Osteoblast (primary cell): ENCODE measurements at places on chromosomes 2 and 18. TPM values are rescaled to one million over a fixed set of nuclear protein-coding genes. Genes with fewer than 3 reads are reported as not detected.

Gene KIF5C
- 0.29 and 0.36 TPM in 2 replicates for total RNA-seq

Gene RGPD4
- total RNA-seq, result under 0.01 TPM in 1 of 2 replicates, not detected in the other

Gene ITGA4
- 5.3 and 9.0 TPM in 2 replicates for total RNA-seq

Gene GRHL1
- total RNA-seq, result 0.29 and 0.36 TPM in 2 replicates

Gene TRABD2A
- 2.9 and 3.5 TPM in 2 replicates for total RNA-seq

Gene FAM117B
- total RNA-seq, result 2.9 and 3.2 TPM in 2 replicates

Gene NEU2
- total RNA-seq, result not detected in 2 replicates

Gene CNDP1
- total RNA-seq, result not detected in 2 replicates

Gene ANKRD30BL
- total RNA-seq, result 0.29 TPM in 1 of 2 replicates, not detected in the other

Gene VWA3B
- total RNA-seq, result 0.59 TPM in 1 of 2 replicates, not detected in the other

Gene ADD2
- not detected in 2 replicates for total RNA-seq

GRCh38 chr2:139194546-139194945 lies 414.4 kb upstream of the NXPH2 start:
- no peak overlapping the region for H3K27ac ChIP-seq
- no peak overlapping the region for H3K4me3 ChIP-seq
- H3K4me1 ChIP-seq, result no peaks in the 10 kb centered on the region
- DNase-seq, result no peak
- no peaks in the 10 kb centered on the region for H3K27me3 ChIP-seq
- H3K36me3 ChIP-seq, result no peaks in the 10 kb centered on the region

DNA sequence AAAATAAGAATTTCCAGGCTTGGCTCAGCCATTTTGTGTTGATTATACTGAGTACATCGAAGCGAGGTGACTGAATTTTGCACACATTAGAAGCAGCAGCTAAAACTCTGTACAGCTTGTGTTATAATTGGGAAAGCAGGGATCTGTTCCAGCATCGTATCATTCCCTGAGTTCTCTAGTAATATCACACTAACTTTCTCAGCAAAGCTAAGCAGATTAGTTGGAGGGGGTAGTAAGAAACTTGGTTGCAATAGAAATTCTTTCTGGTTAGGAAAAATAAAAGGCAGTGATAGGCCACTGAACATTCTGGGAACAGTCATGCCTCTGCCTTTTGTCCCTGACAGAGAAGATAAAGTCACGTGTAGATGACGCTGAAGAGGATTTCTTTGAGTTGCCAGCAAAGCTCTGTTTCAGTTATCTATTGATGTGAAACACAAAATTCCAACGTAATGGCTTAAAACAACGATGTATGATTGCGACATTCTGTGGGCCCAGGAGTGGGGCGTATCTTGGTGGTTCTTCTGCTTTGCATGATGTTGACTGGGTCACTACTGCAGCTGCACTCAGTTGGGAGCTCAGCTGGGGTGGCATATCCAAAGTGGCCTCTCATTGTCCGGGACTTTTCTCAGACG lies 202.1 kb upstream of the MEX3C start:
- H3K27ac ChIP-seq, result no peak overlapping the region
- no peak for DNase-seq
- no peaks in the 10 kb centered on the region for H3K27me3 ChIP-seq
- H3K4me1 ChIP-seq, result no peaks in the 10 kb centered on the region
- no peak overlapping the region for H3K4me3 ChIP-seq

GRCh38 chr2:62381656-62382055 lies 124.3 kb downstream of the TMEM17 start:
- H3K4me3 ChIP-seq, result no peak overlapping the region
- no peak overlapping the region for H3K27ac ChIP-seq
- no peak for DNase-seq

GRCh38 chr2:46258937-46259776 lies 38.0 kb upstream of the EPAS1 start:
- no peaks in the 10 kb centered on the region for H3K36me3 ChIP-seq
- DNase-seq, result no peak
- H3K4me1 ChIP-seq, result no peaks in the 10 kb centered on the region
- H3K4me3 ChIP-seq, result no peak overlapping the region

GRCh38 chr2:112151701-112152440 lies 13.7 kb downstream of the FBLN7 start:
- H3K36me3 ChIP-seq, result no peaks in the 10 kb centered on the region
- peaks cover 72% of the 10 kb centered on the region for H3K4me1 ChIP-seq
- H3K27ac ChIP-seq, result peak overlapping the region; percentile 98
- H3K4me3 ChIP-seq, result no peak overlapping the region
- DNase-seq, result no peak

DNA sequence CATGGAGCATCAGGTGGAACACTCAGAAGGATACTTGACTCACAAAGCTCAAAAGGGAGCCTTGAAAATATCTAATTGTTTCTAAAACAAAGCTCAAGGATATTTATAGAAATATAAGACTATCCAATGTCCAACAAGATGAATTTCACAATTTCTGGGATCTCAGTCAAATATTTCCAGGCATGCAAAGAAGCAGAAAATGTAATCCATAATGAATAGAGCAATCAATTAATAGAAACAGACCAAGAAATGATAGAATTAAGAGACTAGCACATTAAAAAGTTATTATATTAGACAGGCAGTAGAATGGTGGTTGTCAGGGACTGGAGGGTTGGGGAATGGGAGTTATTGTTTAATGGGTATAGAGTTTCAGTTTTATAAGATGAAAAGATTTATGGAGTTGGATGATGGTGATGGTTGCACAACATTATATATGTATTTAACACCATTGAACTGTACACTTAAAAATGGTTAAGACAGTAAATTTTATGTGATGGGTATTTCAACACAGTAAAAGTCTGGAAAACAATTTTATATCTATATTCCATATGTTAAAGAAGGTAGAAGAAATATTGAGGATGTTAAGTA lies 189.9 kb upstream of the PIEZO2 start:
- H3K27ac ChIP-seq, result no peak overlapping the region
- no peak for DNase-seq
- H3K27me3 ChIP-seq, result no peaks in the 10 kb centered on the region
- no peak overlapping the region for H3K4me3 ChIP-seq
- no peaks in the 10 kb centered on the region for H3K36me3 ChIP-seq

DNA sequence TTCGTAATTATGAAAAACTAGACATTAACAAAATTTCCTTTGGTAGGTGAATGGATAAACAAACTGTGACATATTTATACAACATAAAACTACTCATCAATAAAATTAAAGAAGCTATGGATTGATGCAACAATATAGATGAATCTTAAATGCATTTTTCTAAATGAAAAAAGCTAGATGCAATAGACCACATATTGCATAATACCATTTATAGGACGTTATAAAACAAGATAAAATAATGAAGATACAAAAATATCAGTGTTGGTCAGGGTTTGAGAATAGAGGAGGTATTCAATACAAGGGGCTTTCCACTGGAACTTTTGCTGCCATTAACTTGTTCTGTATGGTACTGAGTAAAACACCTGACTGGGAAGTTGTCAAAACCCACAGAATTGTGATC lies 314.4 kb downstream of the GRB14 start:
- no peak overlapping the region for H3K4me3 ChIP-seq
- DNase-seq, result no peak
- no peaks in the 10 kb centered on the region for H3K4me1 ChIP-seq
- H3K27me3 ChIP-seq, result no peaks in the 10 kb centered on the region

- peaks cover 7% of the 10 kb centered on the region for H3K4me1 ChIP-seq
- no peak overlapping the region for H3K27ac ChIP-seq
- DNase-seq, result no peak
Measured at GRCh38 chr2:168157926-168158325, 89.5 kb downstream of the STK39 start.

GRCh38 chr2:216633616-216634369 lies 573 bp downstream of the IGFBP2 start:
- H3K36me3 ChIP-seq, result peaks cover 7% of the 10 kb centered on the region
- H3K4me3 ChIP-seq, result peak overlapping the region; percentile 87
- H3K27ac ChIP-seq, result peak overlapping the region; percentile 12
- peaks cover 22% of the 10 kb centered on the region for H3K4me1 ChIP-seq

- H3K36me3 ChIP-seq, result no peaks in the 10 kb centered on the region
- H3K4me3 ChIP-seq, result no peak overlapping the region
- no peaks in the 10 kb centered on the region for H3K4me1 ChIP-seq
- DNase-seq, result no peak
- no peak overlapping the region for H3K27ac ChIP-seq
Measured at GRCh38 chr2:45141883-45142866, 132.9 kb upstream of the SIX2 start.

- DNase-seq, result no peak
- no peaks in the 10 kb centered on the region for H3K36me3 ChIP-seq
- no peak overlapping the region for H3K4me3 ChIP-seq
- H3K4me1 ChIP-seq, result no peaks in the 10 kb centered on the region
- H3K27me3 ChIP-seq, result peaks cover 46% of the 10 kb centered on the region
Measured at GRCh38 chr18:10458691-10459090, 4.3 kb downstream of the APCDD1 start.

DNA sequence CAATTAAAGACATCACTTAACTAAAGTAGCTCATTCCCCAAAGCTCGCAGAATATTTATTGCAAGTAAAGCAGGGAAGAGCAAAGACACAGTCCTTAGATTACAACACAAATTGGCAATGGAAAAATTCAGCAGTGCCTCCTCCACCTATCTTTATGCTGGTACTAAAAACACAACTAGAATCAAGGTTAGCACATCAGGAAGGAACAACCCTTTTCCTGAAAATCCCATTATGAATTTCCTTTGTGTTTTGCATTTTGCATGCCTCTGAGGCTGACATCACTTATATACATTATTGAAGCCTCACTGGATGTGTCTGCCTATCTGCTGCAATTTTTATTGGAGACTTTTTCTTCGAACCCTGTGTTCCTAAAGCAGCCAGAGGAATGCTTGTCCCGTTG lies 193.8 kb upstream of the STK17B start:
- no peak for DNase-seq
- no peak overlapping the region for H3K4me3 ChIP-seq
- H3K4me1 ChIP-seq, result no peaks in the 10 kb centered on the region
- no peaks in the 10 kb centered on the region for H3K36me3 ChIP-seq
- no peaks in the 10 kb centered on the region for H3K27me3 ChIP-seq
- no peak overlapping the region for H3K27ac ChIP-seq
